Kidney (tissue), 22 donors: ENCODE measurements at places on chromosomes 3 and 15.
A peak's percentile ranks its signal among the peaks of the same experiment; 100 is the strongest.

- H3K27me3 ChIP-seq, result no peaks in the 10 kb centered on the region
- H3K4me3 ChIP-seq, result no peak overlapping the region
- H3K4me1 ChIP-seq, result no peaks in the 10 kb centered on the region
- no peak for DNase-seq
- no peaks in the 10 kb centered on the region for H3K36me3 ChIP-seq
These were observed 31.6 kb downstream of the PYDC2 start for GRCh38 chr3:191492601-191493000.

GRCh38 chr3:166270429-166270828, 433.2 kb upstream of the BCHE start:
- H3K36me3 ChIP-seq, result no peaks in the 10 kb centered on the region
- no peak for DNase-seq
- no peaks in the 10 kb centered on the region for H3K4me1 ChIP-seq
- H3K4me3 ChIP-seq, result no peak overlapping the region

GRCh38 chr3:121748680-121749275, 763 bp downstream of the GOLGB1 start:
- DNase-seq, result peak; percentile 85
- peak overlapping the region; percentile 92 for H3K4me3 ChIP-seq
- peak overlapping the region; percentile 89 for H3K27ac ChIP-seq
- H3K4me1 ChIP-seq, result peaks cover 13% of the 10 kb centered on the region

DNA sequence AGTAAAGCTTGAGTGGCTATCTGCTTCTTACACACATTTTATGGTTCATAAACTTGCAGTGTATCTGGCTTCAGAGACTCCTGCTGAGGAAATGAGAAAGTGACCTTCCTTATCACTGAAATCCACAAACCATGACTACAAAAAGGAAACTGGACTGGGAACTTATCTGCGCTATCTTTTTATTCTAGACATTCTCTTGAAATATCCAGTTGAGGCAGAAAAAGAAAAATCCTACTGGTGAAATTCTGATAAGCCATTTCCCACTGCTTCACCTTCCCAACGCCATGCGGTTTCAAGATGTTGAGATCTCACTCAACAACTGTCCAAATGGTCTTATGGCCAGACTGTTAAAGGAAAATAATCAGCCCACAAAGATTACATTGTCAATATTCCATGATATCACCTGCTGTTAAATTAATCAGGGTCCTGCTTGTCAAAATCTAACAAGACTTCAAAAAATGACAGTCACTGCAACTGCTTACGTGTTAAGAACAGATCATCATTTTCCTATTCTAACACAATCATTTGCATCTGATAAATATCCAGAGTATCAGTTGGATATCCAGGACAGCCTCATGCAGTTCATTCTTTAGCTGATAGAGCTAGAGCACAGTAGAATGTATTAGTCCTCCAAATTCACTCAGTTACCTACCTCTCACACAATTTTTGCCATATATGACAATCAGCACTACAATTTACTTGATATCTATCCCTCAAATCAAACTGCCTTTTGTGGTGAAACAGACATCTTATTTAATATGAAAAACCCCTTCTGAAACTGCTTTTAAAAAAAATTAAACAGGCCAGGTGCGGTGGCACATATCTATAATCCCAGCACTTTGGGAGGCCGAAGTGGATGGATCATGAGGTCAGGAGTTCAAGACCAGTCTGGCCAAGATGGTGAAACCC, 538.1 kb downstream of the MAGI1 start:
- no peaks in the 10 kb centered on the region for H3K27me3 ChIP-seq
- no peak overlapping the region for H3K27ac ChIP-seq
- H3K36me3 ChIP-seq, result no peaks in the 10 kb centered on the region
- H3K4me3 ChIP-seq, result no peak overlapping the region
- H3K4me1 ChIP-seq, result peaks cover 5% of the 10 kb centered on the region

DNA sequence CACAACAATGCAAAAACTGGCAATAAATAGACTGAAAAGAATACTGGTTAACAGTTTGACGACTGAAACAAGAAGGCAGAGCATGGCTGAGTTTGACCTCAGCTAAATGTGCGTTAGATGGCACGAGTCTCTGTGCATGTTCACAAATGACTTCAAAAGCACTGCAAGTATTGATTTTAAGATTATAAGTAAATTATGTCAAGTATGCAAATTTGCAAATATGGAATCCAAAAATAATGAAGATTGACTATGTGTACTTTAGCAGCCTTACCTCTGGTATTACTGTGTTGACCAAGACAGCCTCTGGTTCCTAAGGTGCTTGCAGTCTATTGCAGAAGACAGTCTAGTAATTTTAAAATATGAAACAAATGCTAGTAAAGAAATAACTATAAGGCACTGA, 2.6 kb upstream of the EIF5A2 start:
- no peaks in the 10 kb centered on the region for H3K4me1 ChIP-seq
- H3K27me3 ChIP-seq, result no peaks in the 10 kb centered on the region
- H3K36me3 ChIP-seq, result no peaks in the 10 kb centered on the region
- H3K4me3 ChIP-seq, result no peak overlapping the region
- no peak overlapping the region for H3K27ac ChIP-seq
- DNase-seq, result no peak

DNA sequence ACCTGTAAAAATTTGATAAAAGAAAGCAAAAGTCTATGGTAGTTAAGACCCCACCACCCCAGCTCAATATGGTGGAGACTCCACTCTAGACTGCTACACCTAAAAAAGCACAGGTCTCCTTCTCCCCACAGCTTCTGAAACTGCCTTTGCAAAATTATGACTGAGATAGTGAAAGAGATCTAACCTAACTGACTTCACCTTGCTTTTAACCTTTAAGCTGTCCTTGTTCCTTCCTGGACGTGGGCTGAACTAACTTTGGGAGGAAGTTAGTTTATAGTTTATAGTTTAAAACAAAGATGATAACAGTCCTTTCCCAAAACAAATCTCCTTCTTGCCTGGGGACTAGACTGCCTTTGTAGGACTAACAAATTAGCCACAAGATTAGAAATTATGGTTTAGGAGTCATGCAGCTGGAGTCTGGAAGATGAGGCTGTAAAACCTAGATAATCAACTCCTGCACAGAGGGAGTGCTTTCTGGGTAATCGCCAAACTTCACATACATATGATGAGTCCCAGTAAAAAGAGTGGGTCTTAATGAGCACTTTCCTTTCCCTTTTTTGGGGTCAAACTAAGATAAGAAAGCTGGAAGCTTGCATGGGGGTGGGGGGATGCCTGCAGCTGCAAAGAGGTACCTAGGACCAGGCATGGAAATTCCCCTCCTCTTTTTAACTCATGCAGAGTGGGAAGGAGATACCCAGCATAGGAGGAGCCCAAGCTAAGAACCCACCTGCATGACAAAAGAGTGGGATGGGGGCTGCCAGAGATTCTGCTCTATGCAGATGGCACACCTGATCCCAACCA, 17.5 kb downstream of the CCR8 start:
- DNase-seq, result no peak
- H3K27me3 ChIP-seq, result no peaks in the 10 kb centered on the region
- H3K36me3 ChIP-seq, result no peaks in the 10 kb centered on the region
- no peak overlapping the region for H3K27ac ChIP-seq
- H3K4me1 ChIP-seq, result no peaks in the 10 kb centered on the region

- no peaks in the 10 kb centered on the region for H3K4me1 ChIP-seq
- no peaks in the 10 kb centered on the region for H3K27me3 ChIP-seq
- no peak for DNase-seq
- no peak overlapping the region for H3K4me3 ChIP-seq
- no peak overlapping the region for H3K27ac ChIP-seq
These were observed 30.4 kb upstream of the SYNM start for GRCh38 chr15:99074446-99074845.

DNA sequence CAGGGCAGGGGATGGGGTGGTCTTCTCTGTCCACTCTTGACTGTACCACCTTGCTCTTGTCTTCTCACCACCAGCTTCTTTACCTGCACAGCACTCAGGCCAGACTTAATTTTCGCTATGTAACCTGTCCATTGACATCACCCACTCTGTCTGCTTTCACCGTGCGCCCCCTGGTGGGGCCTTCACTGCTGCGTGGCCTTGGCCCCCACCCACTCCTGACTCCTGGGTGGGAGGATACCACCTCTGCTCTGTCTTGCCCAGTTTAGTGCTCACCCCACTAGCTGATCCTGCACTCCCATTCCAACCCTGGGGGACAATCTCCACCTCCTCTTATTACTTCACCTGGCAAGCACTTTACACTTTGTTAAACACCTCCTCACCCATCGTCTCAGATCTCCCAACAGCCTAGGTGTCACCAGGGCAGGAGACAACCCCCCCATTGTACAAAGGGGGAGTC, 17.7 kb downstream of the PTH1R start:
- H3K27me3 ChIP-seq, result no peaks in the 10 kb centered on the region
- peak; percentile 63 for DNase-seq
- H3K27ac ChIP-seq, result no peak overlapping the region
- peaks cover 41% of the 10 kb centered on the region for H3K4me1 ChIP-seq

DNA sequence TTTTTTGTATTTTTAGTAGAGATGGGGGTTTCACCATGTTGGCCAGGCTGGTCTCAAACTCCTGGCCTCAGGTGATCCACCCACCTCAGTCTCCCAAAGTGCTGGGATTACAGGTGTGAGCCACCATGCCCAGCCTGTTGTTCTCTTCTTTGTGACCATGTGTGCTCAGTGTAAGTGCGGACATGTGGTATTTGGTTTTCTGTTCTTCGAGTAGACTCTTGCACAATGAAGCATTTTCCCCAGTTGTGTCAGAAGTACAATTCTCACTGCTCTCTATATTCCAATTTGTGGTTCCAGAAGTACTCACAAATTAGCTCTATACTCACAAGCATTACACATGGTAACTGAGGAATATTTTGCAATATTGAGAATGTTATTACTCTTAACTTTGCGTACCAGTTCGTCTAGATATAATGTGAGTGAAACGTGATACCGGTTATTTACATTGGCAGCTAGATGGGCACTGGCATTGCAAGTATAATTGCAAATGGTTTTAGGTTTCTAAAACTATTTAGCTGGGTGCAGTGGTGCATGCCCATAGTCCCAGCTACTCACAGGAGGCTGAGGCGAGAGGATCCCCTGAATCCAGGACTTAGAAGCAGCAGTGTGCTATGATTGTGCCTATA, 34.2 kb upstream of the MTMR14 start:
- no peak overlapping the region for H3K27ac ChIP-seq
- no peaks in the 10 kb centered on the region for H3K4me1 ChIP-seq
- H3K4me3 ChIP-seq, result no peak overlapping the region
- DNase-seq, result peak; percentile 31
- H3K27me3 ChIP-seq, result no peaks in the 10 kb centered on the region

DNA sequence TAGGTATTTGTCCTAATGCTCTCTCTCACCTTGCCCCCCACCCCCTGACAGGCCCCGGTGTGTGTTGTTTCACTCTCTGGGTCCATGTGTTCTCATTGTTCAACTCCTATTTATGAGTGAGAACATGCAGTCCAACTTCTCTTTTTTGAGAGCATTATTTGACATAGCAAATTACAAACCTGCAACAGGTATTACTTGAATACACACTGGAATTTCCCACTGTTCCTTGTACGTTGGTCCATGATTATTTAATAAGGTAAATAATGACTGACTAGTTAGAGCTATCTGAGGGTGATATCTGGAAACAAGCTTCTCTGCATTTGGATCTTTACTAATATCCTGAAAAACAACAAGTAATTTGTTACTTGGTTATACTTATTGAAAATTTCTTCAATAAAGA, 24.1 kb downstream of the ICE2 start:
- H3K36me3 ChIP-seq, result peaks cover 3% of the 10 kb centered on the region
- H3K4me3 ChIP-seq, result no peak overlapping the region
- H3K27me3 ChIP-seq, result no peaks in the 10 kb centered on the region
- no peak for DNase-seq

DNA sequence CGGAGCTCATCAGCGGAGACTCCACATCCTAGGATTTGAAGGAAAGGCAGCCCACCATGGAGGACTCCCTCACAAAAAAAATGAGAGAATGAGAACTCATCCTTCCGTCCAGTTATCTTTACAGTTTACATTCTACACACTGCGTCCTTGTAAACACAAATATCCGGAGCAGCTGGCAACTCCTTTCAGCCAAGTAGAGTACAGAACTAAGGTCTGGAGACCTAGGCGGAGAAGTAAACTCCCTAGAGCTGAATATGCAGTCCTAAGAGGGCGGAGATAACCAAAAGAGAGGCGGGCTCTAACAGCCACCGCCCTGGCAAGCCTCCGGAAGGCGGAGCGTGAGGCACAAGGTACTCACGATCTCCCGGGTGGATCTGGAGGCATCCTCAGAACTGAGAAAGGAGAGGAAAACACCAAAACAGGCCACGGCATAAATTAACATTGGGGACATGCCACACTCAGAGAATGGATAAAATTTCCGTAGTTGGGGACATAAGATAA, 924 bp upstream of the SIN3A start:
- peak overlapping the region; percentile 88 for H3K27ac ChIP-seq
- no peaks in the 10 kb centered on the region for H3K4me1 ChIP-seq
- peak overlapping the region; percentile 66 for H3K4me3 ChIP-seq
- H3K36me3 ChIP-seq, result no peaks in the 10 kb centered on the region
- DNase-seq, result peak; percentile 89

GRCh38 chr15:49441356-49441755, 18.3 kb downstream of the FGF7 start:
- no peak overlapping the region for H3K27ac ChIP-seq
- H3K4me3 ChIP-seq, result no peak overlapping the region
- H3K4me1 ChIP-seq, result no peaks in the 10 kb centered on the region
- H3K36me3 ChIP-seq, result no peaks in the 10 kb centered on the region
- DNase-seq, result no peak
- H3K27me3 ChIP-seq, result no peaks in the 10 kb centered on the region

DNA sequence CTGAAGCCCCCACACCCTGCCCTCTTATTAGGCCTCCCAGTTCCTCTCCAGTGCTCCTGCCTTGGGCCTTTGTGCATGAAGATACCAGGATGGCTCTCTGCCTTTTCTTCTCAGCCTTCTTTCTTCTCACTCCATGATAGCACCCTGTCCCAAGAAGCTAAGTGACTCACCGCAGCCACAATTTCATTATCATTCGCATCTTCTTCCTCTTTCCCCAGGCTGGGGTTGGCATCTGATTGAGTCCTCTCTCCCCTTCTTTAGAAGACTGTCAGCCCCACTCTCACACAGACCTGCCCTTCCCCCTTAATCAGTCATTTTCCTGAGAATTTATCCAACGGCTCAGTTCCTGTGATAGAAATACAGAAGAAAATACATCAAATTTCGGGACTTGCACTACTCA, 102.0 kb downstream of the STAC start:
- no peaks in the 10 kb centered on the region for H3K4me1 ChIP-seq
- H3K27ac ChIP-seq, result no peak overlapping the region
- H3K27me3 ChIP-seq, result no peaks in the 10 kb centered on the region
- DNase-seq, result no peak

- no peak for DNase-seq
- no peaks in the 10 kb centered on the region for H3K27me3 ChIP-seq
- peak overlapping the region; percentile 77 for H3K4me3 ChIP-seq
- peaks cover 16% of the 10 kb centered on the region for H3K36me3 ChIP-seq
- H3K27ac ChIP-seq, result no peak overlapping the region
- peaks cover 14% of the 10 kb centered on the region for H3K4me1 ChIP-seq
These were observed 2.9 kb downstream of the CCNL1 start for GRCh38 chr3:157156837-157157635.

GRCh38 chr3:14209581-14210289, 31.1 kb downstream of the LSM3 start:
- H3K4me1 ChIP-seq, result peaks cover under 1% of the 10 kb centered on the region
- H3K27me3 ChIP-seq, result no peaks in the 10 kb centered on the region
- H3K27ac ChIP-seq, result no peak overlapping the region
- no peak overlapping the region for H3K4me3 ChIP-seq
